ENCODE measurements at places on chromosomes 13 and 19.

- DNase-seq: no peak
Measured at GRCh38 chr13:48505012-48505411, 27.9 kb downstream of the RCBTB2 start.

DNA sequence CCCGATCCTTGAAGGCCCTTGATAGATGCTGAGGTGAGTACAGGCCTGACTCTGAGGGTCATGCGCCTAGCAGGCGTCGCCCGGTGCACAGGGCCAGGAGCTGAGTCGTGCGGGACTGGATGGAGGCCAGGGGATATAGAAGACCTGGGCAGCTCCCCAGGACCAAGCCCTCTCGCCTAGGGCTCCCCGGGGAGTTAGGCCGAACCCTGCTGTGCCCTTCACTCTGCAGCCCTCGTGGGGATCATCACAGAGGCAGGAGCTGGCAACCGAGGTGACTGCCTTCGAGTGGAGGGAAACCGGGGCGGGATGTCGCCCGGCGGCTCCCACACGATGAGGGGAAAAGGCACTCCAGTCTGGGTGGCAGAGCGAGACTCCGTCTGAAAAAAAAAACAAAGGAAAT lies 11.7 kb downstream of the CSNK1G2 start:
- DNase-seq: no peak

GRCh38 chr13:30362869-30363268 lies 55.5 kb upstream of the KATNAL1 start:
- DNase-seq: no peak

- DNase-seq: peak; percentile 89
Measured at GRCh38 chr19:18304458-18305310, 18.2 kb downstream of the LSM4 start.

GRCh38 chr19:33343301-33343700 lies 30.2 kb upstream of the CEBPG start:
- DNase-seq: no peak

DNA sequence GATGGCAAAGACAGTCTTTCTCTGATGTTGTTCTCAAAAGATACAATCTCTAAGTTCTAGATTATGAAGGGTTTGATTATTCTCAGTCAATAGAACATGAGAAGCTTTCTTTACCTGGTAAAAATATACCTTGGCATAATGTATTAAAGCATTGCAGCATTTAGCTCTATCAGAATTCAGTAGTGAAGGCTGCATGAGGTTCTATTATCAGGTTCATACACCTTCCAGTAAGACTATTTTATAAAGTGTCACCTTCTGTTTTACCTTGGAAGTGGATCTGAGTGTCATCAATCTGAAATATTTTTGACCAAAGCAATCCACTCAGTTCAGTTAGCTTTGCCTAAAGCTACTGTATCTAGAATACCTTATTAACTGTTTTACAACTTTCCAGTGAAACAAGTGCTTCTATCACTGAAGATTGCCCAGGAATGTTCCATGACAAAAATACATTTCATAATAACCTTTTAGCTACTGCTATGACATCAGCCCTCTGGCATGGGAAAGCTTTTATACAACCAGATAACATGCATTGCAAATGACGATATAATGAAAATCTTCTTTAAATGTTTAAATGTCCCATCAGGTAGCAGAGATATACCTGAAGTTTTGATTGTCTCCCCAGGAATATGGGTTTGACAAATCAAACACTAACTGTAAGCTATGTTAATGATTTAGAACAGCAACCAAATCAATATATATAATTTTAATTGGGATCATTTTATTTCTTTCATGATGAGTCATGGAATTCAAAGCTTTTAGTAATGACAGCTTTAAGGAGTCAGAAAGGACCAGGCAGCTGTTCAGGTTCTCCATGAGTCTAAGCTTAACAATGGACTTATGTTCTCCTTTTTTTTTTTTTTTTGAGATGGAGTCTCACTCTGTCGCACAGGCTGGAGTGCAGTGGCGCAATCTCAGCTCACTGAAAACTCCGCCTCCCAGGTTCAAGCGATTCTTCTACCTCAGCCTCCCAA lies 72.2 kb downstream of the UFM1 start:
- DNase-seq: no peak

DNA sequence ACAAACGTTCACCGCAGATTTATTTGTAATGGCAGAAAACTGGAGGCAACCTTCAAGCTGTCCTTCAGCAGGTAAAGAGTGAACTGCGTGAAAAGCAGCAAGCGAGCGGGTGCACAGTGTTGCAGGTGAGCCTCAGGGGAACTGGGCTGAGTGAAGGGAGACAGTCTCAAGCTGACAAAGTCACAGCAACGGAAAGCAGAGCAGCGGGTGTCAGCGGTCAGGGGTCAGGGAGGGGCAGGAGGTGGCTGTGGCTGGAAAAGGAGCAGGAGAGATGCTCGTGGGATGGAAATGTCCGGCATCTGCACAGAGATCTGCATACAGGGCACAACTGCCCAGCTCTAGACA lies 8.5 kb upstream of the RASA3 start:
- DNase-seq: peak; percentile 55
